Gastroesophageal sphincter (tissue), 4 donors: ENCODE measurements at places on chromosomes 5 and 9. TPM values are rescaled to one million over a fixed set of nuclear protein-coding genes. Genes with fewer than 3 reads are reported as not detected.

- H3K27ac ChIP-seq = no peak overlapping the region
- no peak overlapping the region for H3K4me3 ChIP-seq
- no peaks in the 10 kb centered on the region for H3K4me1 ChIP-seq
These were observed 107.6 kb upstream of the PITX1 start for GRCh38 chr5:135141303-135142268.

CDC14B gene
- 25.4 TPM for total RNA-seq

- no peak overlapping the region for H3K27ac ChIP-seq
- H3K27me3 ChIP-seq = no peaks in the 10 kb centered on the region
- peaks cover 14% of the 10 kb centered on the region for H3K4me1 ChIP-seq
- no peak overlapping the region for H3K4me3 ChIP-seq
These were observed 91.4 kb downstream of the VCAN start for GRCh38 chr5:83562791-83563557.

DNA sequence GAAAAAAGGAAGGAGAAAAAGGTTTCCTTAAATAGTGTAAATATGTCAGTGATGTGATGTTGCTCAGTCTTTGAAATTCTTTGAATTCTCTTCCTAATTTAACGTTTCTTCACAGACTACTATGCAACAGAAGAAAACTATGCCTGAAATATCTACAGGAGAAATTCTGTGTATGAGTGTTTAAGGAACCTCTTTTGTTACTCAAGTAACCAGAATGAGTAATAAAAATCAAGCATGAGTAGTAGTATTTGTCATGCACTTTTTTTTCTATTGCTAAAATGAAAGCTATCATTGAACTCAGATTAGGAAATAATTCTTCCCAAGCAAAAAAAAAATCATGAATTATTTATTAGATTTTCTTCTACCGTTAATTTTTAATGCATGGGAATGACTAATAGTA lies 20.3 kb upstream of the THG1L start:
- H3K4me1 ChIP-seq = peaks cover 11% of the 10 kb centered on the region
- H3K4me3 ChIP-seq = no peak overlapping the region
- no peak for ATAC-seq
- no peak overlapping the region for H3K27ac ChIP-seq

DNA sequence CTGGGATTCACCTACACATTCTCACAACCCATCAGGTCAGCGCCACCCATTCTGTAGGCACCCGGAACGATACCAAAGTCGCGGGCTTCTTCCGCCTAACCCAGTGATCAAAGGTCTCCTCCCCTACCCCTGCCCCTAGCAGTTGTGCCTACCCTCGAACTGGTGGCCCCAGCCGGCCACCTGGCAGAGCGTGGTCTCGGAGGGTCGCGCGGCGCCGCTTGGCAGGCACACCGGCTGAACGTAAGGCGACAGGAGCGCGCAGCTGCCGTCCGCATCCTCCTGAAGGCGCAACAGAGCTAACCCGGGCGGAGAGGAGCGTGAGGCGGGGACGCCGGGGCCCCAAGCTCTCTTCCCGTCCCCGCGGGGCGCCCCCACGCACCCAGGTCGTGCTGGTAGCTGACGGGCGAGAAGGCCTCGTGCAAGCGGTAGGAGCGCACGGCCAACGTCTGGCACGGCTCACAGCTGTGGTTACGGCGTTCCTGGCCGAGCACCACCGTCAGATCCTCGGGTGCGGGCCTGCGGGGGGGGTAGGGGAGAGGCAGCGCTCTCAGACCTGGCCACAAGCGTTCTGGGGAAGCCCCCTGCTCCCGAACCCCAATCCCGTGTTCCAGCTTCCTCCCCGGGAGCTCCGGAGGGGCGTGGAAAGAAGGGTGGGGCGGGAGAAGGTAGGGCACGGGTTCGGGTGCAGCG lies 2.8 kb upstream of the PFN3 start:
- no peaks in the 10 kb centered on the region for H3K4me1 ChIP-seq
- no peak for ATAC-seq
- H3K4me3 ChIP-seq = peak overlapping the region; percentile 60
- H3K27me3 ChIP-seq = peaks cover 79% of the 10 kb centered on the region

DNA sequence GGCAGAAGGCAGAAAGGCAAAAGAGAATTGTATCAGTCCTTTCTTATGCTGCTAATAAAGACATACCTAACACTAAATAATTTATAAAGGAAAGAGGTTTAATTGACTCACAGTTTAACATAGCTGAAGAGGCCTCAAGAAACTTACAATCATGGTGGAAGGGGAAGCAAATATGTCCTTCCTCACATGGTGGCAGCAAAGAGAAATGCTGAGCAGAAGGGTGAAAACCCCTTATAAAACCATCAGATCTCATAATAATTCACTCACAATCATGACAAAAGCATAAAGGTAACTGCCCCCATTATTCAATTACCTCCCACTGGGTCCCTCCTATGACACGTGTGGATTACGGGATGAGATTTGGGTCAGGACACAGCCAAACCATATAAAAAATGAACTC lies 312.5 kb upstream of the PTGER4 start:
- no peaks in the 10 kb centered on the region for H3K36me3 ChIP-seq
- H3K4me3 ChIP-seq = no peak overlapping the region
- no peaks in the 10 kb centered on the region for H3K4me1 ChIP-seq
- H3K27ac ChIP-seq = no peak overlapping the region
- ATAC-seq = no peak
- no peaks in the 10 kb centered on the region for H3K27me3 ChIP-seq

DNA sequence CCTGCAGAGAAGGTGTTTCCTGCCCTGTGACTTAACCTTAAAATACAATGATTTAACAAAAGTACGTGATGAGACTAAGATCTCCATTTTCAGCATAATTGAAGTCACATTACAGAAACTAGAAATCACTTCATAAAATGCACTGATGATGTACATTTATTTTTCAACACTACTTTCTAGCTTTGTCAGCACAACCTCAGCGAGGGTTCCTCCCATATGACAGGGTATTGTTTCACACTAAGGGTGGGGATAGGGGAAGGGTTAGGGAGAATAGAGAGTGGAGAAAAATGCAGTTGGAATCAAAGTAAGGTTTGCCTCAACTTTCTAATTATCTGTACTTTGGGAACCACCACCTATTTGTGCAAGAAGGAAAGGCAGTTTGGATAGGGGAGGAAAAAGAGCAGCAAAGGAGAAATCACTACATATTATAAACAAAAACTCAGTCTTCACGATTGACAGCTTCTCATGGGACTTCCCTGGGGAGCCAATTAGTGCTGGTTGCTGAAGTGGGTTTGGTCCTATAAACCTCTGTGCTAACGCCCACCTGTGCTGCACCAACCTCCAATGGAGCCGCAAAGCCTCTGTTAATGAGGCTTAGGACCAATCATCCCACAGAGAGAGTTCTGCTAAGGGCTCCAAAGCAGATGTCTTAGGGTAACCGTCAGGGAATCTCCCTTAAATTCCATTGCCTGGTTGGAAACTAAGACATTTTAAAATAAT lies 369.2 kb upstream of the PDE4D start:
- H3K27ac ChIP-seq = no peak overlapping the region
- peaks cover 5% of the 10 kb centered on the region for H3K4me1 ChIP-seq
- H3K27me3 ChIP-seq = no peaks in the 10 kb centered on the region
- ATAC-seq = no peak
- H3K4me3 ChIP-seq = no peak overlapping the region

GRCh38 chr5:142716963-142717362 lies 31.1 kb upstream of the FGF1 start:
- H3K36me3 ChIP-seq = no peaks in the 10 kb centered on the region
- H3K27ac ChIP-seq = peak overlapping the region; percentile 55
- no peaks in the 10 kb centered on the region for H3K27me3 ChIP-seq
- no peak for ATAC-seq

- no peaks in the 10 kb centered on the region for H3K27me3 ChIP-seq
- no peak for ATAC-seq
- peak overlapping the region; percentile 79 for H3K27ac ChIP-seq
- no peaks in the 10 kb centered on the region for H3K36me3 ChIP-seq
- H3K4me1 ChIP-seq = peaks cover 12% of the 10 kb centered on the region
- no peak overlapping the region for H3K4me3 ChIP-seq
These were observed 20.2 kb upstream of the ANXA1 start for GRCh38 chr9:73131461-73131860.

TAF11L5 gene
- not detected for total RNA-seq

DNA sequence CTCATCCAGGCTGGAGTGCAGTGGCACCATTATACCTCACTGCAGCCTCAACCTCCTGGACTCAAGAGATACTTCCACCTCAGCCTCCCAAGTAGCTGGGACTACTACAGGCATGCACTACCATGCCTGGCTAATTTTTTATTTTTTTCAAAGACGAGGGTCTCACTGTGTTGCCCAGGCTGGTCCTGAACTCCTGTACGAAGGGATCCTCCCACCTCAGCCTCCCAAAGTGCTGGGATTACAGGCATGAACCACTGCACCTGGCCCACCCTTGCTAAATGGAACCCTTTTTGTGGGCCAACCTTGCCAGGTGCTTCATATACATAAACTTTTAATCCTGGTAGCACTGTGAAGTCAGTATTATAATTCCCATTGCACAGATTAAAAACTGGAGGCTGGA lies 1.0 kb downstream of the GRHPR start:
- ATAC-seq = no peak
- peaks cover 36% of the 10 kb centered on the region for H3K36me3 ChIP-seq
- H3K4me1 ChIP-seq = peaks cover 34% of the 10 kb centered on the region

- H3K27me3 ChIP-seq = no peaks in the 10 kb centered on the region
- H3K4me1 ChIP-seq = peaks cover 91% of the 10 kb centered on the region
- no peak overlapping the region for H3K27ac ChIP-seq
- no peak overlapping the region for H3K4me3 ChIP-seq
These were observed 16.9 kb downstream of the COL5A1 start for GRCh38 chr9:134658378-134658955.

- no peak for ATAC-seq
- no peaks in the 10 kb centered on the region for H3K27me3 ChIP-seq
- peaks cover 5% of the 10 kb centered on the region for H3K4me1 ChIP-seq
- H3K27ac ChIP-seq = no peak overlapping the region
These were observed 3.1 kb upstream of the PLIN2 start for GRCh38 chr9:19130436-19130835.

GRCh38 chr5:100854591-100854990 lies 48.5 kb downstream of the ST8SIA4 start:
- no peak overlapping the region for H3K27ac ChIP-seq
- ATAC-seq = no peak
- no peaks in the 10 kb centered on the region for H3K4me1 ChIP-seq
- H3K36me3 ChIP-seq = no peaks in the 10 kb centered on the region
- no peaks in the 10 kb centered on the region for H3K27me3 ChIP-seq
- no peak overlapping the region for H3K4me3 ChIP-seq

DNA sequence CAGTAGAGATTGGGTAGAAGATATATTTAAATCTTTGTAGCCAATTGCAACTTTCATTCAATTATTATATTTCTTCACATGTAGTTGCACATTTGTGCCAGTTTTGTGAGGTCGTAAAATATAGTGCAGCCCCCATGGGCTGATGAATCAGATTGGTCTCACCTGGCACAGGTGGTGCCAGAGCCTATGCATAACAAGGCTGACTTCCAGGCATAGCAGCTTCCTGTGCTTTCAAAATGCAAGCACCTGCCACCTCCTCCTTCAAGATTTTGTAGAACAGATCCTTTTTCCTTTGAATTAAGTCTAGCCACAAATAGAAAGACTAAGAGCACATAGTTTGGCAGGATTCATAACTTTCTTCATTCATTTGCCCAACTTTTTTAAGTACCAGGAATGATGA lies 87.1 kb downstream of the STARD4 start:
- H3K27ac ChIP-seq = no peak overlapping the region
- H3K27me3 ChIP-seq = no peaks in the 10 kb centered on the region
- H3K36me3 ChIP-seq = no peaks in the 10 kb centered on the region
- no peaks in the 10 kb centered on the region for H3K4me1 ChIP-seq
- H3K4me3 ChIP-seq = no peak overlapping the region

GRCh38 chr9:89920131-89920530 lies 315.3 kb downstream of the GADD45G start:
- no peaks in the 10 kb centered on the region for H3K36me3 ChIP-seq
- H3K27ac ChIP-seq = no peak overlapping the region
- H3K27me3 ChIP-seq = no peaks in the 10 kb centered on the region

DNA sequence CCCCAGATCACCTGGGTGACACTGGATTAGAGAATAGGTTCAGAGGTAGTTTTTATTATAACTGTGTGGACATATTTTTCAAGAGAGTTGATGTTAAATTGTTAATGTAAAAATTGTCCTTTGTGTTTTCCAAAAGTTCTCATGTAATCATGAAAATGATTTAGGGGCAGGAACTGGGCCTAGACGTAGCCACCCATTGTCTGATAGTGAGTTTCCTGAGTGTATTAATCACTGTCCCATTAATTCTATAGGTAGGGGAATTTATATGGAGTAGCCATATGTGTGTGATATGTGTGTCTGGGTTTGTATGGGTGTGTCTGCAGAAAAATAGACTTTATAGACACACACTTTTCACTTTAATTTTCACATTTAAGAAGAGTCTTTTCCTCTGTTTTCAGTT lies 144.6 kb upstream of the RAI14 start:
- H3K36me3 ChIP-seq = no peaks in the 10 kb centered on the region
- no peak for ATAC-seq
- H3K4me3 ChIP-seq = no peak overlapping the region
- peaks cover 39% of the 10 kb centered on the region for H3K4me1 ChIP-seq
- H3K27me3 ChIP-seq = no peaks in the 10 kb centered on the region

PCDHB15 gene
- 4.4 TPM for total RNA-seq

IFNA2 gene
- total RNA-seq = not detected

DNA sequence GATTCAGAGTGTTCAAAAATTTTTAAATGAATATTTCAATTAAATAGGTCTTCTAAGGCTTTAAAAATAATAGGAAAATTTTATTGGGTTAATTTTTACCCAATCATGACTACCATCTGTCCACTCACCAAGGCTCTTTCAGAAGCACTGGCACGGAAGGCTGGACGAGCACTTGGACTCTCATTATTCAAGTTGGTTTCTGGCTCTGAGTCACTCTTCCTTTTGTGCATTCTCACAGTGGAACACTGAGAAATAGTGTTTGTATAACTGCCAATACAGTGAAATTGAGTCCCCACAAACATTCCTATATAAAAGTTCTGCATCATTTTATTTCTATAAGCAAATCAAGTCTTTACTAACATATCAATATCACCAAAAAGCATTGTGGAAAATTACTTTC lies 1149.0 kb downstream of the EFNA5 start:
- no peak for ATAC-seq
- no peak overlapping the region for H3K4me3 ChIP-seq
- H3K27ac ChIP-seq = no peak overlapping the region
- H3K36me3 ChIP-seq = no peaks in the 10 kb centered on the region
- no peaks in the 10 kb centered on the region for H3K27me3 ChIP-seq
- no peaks in the 10 kb centered on the region for H3K4me1 ChIP-seq

GRCh38 chr5:9302218-9302617 lies 243.7 kb downstream of the SEMA5A start:
- ATAC-seq = no peak
- H3K4me3 ChIP-seq = no peak overlapping the region
- H3K4me1 ChIP-seq = no peaks in the 10 kb centered on the region
- H3K36me3 ChIP-seq = no peaks in the 10 kb centered on the region
- H3K27ac ChIP-seq = no peak overlapping the region
- H3K27me3 ChIP-seq = no peaks in the 10 kb centered on the region

GRCh38 chr9:27829621-27830020 lies 256.3 kb upstream of the C9orf72 start:
- H3K4me1 ChIP-seq = no peaks in the 10 kb centered on the region
- ATAC-seq = no peak
- no peaks in the 10 kb centered on the region for H3K36me3 ChIP-seq
- H3K4me3 ChIP-seq = no peak overlapping the region
- no peaks in the 10 kb centered on the region for H3K27me3 ChIP-seq
